ENCODE measurements at places on chromosomes 3 and 15.
A peak's percentile ranks its signal among the peaks of the same experiment; 100 is the strongest.

GRCh38 chr3:102353805-102354204 lies 81.0 kb upstream of the ZPLD1 start:
- no peak for DNase-seq

- DNase-seq: no peak
Observed at GRCh38 chr3:88434001-88434400, 284.2 kb downstream of the C3orf38 start.

GRCh38 chr3:123081718-123082369 lies 15.0 kb downstream of the PDIA5 start:
- DNase-seq: no peak

- no peak for DNase-seq
Observed at GRCh38 chr3:14762701-14763100, 56.1 kb upstream of the FGD5 start.

DNA sequence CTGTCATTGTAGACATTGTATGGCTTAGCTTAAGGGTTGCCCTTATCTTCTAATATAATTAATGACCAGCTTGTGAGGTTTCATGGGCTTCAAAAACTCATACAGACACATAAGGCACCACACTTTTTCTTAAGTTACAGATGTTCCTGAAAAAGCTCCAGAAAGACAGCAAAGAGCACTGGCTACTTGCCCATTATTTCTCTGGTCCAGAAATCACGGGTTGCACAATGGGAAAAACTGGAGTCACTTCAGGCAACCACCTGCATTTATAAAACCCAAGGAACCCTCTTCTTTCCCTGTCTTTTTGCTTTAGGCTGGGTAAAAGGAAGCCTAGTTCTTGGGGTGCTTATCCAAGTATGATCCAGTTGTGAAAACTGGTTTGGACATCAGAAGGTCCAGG lies 2.3 kb upstream of the COL6A6 start:
- DNase-seq: no peak

DNA sequence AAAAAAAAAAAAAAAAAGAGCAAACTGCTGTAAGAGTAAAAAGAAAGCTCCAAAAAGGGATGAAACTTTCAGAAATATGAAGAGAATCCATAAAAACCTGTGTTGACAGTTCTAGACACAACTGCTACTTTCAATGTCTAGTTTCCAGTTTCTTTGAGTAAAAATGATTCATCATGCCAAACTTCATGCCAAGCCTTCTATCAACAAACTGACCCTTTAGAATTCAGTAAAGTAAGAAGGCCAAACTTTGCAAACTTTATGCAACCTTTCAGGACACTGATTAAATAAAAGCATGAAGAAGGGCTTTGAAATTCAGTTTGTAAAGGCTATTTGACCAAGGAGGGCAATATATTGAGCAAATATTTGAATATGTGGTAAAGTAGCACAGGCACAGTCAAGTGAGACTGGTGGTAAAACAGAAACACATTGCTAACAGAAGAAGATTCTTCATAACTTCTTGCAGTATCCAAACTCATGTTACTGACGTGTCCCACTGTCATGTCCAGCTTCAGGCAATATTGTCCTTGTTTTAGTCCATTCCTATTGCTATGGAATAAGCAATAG lies 56.3 kb upstream of the CFAP20DC start:
- DNase-seq: no peak

- DNase-seq: no peak
Observed at GRCh38 chr15:31197497-31198414, 96.2 kb upstream of the TRPM1 start.

- no peak for DNase-seq
Observed at GRCh38 chr3:50390508-50391224, 31.3 kb upstream of the TMEM115 start.

DNA sequence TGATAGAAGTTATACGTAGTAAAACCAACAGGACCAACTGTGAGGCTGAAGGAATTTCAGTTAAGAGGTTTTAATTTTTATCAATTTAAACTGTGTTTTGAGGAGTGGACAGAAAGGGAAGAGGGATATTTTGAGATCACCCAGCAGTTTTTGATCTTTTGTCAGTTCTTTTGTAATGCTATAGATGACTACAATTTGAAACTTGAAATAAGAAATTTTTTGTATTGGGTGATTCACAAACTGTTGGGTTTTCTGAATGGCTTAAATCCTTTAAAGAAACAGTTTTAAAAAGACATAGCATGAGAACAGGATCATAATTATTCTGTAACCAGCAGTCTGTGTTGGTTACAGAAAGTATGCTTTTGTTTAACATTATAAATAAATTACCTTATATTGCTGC lies 67.4 kb downstream of the TCF12 start:
- DNase-seq: no peak

GRCh38 chr15:53569751-53570480 lies 189.5 kb downstream of the WDR72 start:
- no peak for DNase-seq

DNA sequence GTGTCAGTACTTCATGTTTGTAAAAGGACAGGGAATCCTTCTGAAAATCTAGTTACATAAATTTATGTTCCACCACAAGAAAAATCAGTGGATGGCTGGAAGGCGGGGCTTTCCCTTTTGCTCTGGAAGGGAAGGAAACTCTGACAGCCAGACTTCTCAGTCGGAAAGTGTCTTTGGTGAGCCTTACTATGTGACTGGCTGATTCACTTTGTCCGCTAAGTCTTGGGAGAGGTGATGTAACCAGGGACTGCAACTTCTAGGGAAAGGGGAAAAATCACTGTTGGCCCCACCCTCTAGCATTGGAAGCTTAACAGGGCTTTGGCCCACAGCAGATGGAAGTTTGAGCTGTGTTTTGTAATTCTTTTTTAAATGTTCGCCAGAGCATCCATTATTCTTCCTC lies 281.4 kb upstream of the CTDSPL start:
- no peak for DNase-seq

DNA sequence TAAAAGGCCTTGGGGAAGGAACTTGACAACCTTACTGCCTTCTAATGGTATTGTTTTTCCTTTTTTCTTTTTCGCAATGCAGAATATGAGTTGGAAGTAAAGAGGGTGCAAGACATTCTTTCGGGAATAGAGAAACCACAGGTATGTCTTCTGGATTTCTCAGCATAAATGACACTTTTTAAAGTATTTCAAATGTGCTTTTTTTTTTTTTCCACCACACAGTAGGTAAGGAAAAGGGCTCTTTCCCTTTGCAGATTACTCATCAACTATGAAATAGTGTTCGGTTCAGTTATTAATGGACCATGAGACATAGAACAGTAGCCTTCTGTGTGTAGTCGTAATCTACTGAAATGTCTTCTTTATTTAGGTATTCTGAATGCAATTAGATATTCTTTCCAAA lies 162.4 kb downstream of the GHSR start:
- no peak for DNase-seq

DNA sequence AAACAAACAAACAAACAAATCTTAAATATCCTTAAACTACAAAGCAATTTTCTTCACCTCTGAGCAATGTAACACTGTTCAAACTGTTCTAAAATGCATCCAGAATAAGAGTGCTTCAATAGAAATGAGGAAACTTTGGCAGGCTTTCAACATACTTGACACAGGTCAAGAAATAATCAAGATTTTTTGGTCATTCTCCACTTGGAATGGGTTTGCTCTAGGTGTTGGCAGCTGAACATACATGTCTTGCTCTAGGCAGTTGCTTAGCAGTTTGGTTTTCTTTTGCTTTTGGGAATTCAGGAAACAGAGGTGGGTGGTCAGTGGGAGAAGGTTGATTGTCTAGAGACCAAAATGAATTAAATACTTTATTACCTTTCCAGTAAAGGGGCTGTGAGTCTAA lies 1.4 kb upstream of the LRRC3B start:
- no peak for DNase-seq

GRCh38 chr15:63196842-63197241 lies 7.4 kb downstream of the RAB8B start:
- peak; percentile 51 for DNase-seq

DNA sequence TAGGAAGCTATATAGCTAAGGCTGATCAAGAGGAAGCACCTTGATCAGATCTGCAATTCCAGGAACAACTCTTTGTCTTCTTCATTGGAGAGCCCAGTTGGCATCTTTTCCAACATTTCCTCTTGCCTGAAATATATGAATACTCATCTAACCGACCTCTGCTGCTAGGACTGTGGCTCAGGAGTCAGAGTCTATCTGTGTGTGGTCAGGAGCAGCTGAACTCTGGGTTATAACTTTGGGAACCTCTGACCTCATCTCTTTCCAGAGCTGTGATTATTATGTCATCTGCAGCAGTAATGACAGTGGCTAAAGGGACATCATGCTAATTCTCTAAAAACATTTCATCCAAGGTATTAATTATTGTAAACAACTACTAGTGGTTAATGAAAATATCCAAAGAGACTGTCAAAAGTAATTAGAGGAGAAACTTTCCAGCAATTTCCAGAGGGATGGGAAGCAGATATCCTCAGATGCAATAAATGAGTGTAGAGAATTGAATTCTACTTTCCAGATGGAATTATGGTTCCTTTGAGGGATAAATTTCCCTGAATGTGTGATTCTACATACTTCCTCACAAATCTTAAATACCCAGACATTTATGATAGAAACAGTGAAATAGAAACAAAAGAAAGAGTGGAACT lies 11.5 kb upstream of the SPINK8 start:
- no peak for DNase-seq

GRCh38 chr3:190169877-190170276 lies 49.2 kb upstream of the P3H2 start:
- no peak for DNase-seq

DNA sequence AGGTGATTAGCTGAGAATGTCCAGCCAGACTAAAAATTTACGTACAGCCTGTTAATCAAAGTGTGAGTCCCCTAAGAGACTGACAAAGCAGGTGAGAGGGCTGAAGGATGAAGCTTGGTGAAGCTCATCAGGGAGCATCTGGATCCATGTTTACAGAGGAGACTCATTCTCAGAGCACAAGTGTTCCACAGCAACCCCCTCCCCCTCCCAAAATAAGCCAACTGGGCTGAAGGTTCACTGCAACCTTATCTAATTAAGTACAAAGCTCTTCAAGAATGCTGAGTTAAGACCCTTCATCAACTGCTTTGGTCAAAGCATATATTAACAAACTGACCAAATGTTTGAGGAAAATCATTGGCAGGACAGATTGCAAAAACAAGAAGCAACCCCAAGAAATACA lies 262.6 kb upstream of the ZNF385D start:
- no peak for DNase-seq

DNA sequence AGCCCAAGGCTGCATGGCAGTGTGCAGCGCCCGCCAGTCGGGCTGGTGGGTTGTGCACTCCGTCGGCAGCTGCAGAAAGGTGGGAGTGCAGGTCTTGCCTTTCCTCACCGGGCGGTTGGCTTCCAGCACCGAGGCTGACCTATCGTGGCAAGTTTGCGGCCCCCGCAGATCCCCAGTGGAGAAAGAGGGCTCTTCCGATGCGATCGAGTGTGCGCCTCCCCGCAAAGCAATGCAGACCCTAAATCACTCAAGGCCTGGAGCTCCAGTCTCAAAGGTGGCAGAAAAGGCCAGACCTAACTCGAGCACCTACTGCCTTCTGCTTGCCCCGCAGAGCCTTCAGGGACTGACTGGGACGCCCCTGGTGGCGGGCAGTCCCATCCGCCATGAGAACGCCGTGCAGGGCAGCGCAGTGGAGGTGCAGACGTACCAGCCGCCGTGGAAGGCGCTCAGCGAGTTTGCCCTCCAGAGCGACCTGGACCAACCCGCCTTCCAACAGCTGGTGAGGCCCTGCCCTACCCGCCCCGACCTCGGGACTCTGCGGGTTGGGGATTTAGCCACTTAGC lies 4.3 kb downstream of the ISL2 start:
- DNase-seq: peak; percentile 64

GRCh38 chr3:17140670-17141505 lies 256.1 kb downstream of the PLCL2 start:
- DNase-seq: no peak

- DNase-seq: no peak
Observed at GRCh38 chr3:104745313-104745712, 621.4 kb upstream of the ALCAM start.

DNA sequence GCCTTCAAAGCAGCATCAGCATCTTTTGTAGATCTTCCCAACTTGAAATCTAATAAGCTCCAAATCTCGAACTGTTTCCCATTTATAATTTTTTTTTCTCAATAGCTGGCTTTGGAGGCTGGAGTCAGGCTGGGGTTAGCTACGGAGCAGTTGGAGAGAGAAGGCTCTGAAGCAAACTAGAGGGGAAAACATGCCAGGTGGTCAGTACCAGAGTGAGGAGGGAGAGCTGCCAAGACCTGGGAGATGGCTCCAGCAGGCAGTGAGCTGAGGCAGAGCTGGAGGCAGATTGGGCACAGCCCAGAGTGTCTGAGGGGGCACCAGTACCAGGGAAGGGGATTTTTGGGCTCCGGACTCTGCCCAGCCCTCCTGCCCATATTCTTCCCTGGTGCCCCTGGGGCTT lies 311.2 kb downstream of the RPLP1 start:
- DNase-seq: no peak

GRCh38 chr3:23256741-23257435 lies 53.8 kb downstream of the UBE2E2 start:
- no peak for DNase-seq

GRCh38 chr3:5023777-5024346 lies 44.6 kb downstream of the BHLHE40 start:
- DNase-seq: no peak

DNA sequence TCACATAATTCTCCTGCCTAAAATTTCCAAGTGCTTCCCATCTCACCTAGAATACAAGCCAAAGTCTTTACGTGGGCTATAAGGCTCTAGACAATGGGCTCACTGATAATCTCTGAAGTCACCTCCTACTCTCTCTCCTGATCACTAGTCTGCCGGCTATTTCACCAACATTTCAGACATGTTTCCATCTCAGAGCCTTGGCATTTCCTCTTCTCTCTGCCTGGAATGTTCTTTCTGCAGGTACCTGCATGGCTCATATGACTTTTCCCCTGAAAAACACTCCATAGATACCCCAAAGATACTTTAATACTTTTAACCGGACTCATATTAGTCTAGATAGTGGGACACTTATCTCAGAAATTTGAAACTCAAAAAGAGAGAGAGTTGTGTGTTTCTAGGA lies 32.7 kb downstream of the CD200 start:
- no peak for DNase-seq

DNA sequence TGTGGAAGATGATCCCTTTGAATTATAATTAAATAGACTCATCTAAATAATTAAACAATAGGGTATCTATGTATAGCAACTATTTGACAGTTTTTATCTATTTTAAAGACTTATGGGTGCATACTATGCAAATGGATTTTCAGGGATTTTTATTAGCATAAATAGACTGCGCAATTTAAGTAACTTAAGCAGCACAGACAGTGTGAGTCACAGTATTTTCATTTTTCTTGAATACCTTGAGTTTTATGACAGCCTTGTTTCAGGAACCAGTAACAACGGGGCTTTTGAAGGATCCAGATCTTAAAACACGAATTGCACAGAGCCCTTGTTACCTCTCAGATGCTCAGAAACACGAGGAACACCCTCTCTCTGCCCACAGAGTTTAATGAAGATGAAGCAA lies 175.5 kb upstream of the CD96 start:
- no peak for DNase-seq

DNA sequence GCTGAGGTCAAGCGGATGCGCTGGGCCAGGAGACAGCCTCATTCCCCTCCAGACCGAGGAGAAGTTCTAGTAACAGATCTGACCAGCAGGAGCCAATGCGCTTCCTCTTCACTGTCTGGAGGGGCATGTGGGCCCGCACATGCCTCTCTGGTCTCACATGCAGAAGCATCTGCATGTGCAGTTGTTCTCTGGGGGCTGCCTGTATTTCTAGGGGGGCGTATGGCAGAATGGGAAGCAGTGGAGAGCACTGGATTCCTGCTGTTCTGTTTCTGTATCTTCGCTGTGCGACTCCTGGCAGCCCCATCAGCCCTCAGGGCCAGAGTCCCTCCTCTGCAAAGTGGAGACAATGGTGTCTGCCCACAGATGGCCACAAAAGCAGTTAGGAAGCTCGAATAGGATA lies 170.4 kb upstream of the IQSEC1 start:
- no peak for DNase-seq

- DNase-seq: peak; percentile 65
Observed at GRCh38 chr3:170809007-170809974, 60.7 kb downstream of the RPL22L1 start.
